ENCODE measurements at places on chromosomes 2 and 18. TPM values are rescaled to one million over a fixed set of nuclear protein-coding genes. Genes with fewer than 3 reads are reported as not detected.

- H3K36me3 ChIP-seq: no peaks in the 10 kb centered on the region
- no peaks in the 10 kb centered on the region for H3K27me3 ChIP-seq
Observed at GRCh38 chr2:219206328-219207133, at the start of gene ZFAND2B. TSS of gene ZFAND2B (plus strand) at chr2:219206782. CDS start at chr2:219206988, 206 bp downstream.

DNA sequence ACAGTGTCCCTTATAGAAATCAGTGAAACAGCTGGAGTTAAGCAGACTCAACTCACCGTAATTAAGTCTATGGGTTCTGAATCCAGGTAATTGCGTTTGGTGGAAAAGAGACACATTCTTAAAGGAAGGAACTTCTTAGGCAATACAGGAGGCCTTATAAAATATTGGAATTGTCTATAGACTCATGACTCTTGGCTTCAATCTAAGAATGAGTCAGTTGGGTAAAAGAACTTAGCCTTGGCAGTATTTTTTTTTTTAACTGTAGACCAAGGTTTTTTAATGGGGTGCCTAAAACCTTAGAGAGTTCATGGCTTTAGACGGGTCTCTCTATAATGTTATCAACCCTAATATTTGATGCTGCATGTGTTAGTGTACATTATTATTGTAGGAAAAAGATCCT lies 47.6 kb downstream of the CCDC85A start:
- no peak overlapping the region for H3K27ac ChIP-seq
- no peaks in the 10 kb centered on the region for H3K36me3 ChIP-seq

DNA sequence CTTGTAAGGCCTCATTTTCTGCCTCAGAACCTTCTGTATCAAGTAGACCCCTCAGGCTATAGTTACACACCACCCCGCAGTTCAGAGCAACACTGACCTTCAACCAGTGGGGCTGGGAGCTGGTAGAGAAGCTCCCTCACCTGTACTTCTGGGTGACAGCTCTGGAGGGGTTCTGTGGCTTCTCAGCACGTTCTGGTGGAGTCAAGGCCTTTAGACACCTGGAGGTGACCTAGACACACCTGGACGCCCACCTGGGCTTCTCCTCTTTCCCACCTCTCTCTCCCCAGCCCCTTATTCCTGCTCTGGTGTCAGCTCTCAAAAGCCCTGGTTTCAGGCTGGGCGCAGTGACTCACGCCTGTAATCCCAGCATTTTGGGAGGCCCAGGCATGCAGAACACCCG lies 7.3 kb upstream of the CIB4 start:
- no peak for DNase-seq
- H3K27ac ChIP-seq: peak overlapping the region; percentile 90
- H3K27me3 ChIP-seq: peaks cover 5% of the 10 kb centered on the region
- H3K4me3 ChIP-seq: no peak overlapping the region
- no peaks in the 10 kb centered on the region for H3K36me3 ChIP-seq
- H3K4me1 ChIP-seq: peaks cover 45% of the 10 kb centered on the region

- peak overlapping the region; percentile 91 for H3K27ac ChIP-seq
- no peaks in the 10 kb centered on the region for H3K36me3 ChIP-seq
Observed at GRCh38 chr2:43071599-43072550, 154.5 kb downstream of the ZFP36L2 start.

DNA sequence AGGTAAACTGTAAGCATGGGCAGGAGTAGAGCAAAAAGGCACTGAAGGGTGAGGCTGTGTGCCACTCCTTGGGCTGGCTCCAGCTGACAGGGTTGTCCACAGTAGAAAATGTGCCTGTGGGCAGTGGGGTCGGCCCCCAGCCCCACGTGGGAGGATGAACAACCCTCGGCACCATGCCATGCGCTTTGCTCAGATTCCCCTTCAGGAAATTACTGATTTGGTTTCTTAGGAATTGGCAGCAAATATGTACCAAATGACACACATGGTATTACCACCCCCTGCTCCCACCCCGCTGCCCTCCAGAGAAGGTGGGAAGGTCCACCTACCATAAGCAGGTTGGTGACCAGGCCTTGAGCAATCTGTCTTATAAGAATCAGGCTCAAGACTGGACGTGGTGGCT lies 13.6 kb downstream of the ADCY3 start:
- H3K4me3 ChIP-seq: no peak overlapping the region
- DNase-seq: no peak
- H3K27me3 ChIP-seq: no peaks in the 10 kb centered on the region
- H3K4me1 ChIP-seq: no peaks in the 10 kb centered on the region
- no peak overlapping the region for H3K27ac ChIP-seq

DNA sequence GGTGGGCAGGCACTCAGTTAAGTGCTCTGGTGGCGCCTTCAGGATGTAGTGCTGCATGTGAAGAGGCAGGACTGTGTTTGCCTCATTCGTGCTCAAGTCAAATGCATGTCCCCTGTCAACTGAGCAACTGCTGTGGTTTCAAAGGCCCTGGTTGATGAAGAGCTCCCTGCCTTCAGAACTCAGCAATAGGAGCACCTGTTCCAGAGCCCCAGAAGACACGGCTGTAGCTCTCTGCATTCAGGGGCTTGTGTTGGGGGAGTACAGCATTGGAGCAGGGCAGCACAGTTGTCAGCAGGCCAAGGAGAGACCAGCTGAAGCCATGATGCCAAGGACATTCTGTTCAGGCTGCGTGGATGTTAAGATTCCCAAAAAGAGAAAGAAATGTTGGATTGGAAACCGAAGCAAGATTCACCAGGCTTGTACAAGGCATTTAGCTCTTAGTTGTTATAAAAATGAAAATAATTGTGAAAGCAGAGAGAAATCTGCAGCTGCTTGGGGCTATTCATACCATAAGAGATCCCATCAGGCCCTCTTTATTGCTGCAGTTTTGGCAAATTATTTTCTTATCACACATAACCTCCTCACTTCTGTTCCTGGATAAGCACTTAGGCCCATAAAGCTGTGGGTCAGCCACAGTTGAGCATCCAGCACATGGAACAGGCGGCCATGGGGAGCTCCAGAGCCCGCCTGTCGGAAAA lies 252.4 kb upstream of the ZNF521 start:
- no peaks in the 10 kb centered on the region for H3K4me1 ChIP-seq
- no peaks in the 10 kb centered on the region for H3K27me3 ChIP-seq
- no peaks in the 10 kb centered on the region for H3K36me3 ChIP-seq
- H3K27ac ChIP-seq: no peak overlapping the region
- no peak for DNase-seq

The PRSS56 gene
- not detected for total RNA-seq

Data from hepatocyte (in vitro differentiated cells).